ENCODE measurements at places on chromosomes 7 and 10.

DNA sequence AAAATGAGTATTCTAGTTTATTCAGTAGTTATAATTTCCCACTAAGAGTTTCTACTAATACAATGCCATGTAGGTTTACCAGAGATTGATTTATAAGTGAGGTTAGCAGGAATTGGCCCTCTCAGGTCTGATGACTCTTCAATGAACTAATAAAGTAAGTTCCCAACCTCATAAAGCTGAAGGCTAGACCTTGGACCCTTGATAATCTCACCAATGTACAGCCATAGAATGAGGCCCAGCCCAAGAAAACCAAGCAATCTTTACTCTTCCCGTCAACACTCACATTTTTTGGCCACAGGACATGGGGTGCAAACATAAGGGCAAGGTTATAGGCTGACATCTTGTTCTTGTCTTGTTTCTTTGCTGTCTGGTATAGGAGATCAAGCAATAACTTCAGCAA, 33.3 kb downstream of the ARHGAP19 start:
- no peaks in the 10 kb centered on the region for H3K27me3 ChIP-seq
- H3K4me3 ChIP-seq: no peak overlapping the region
- no peak overlapping the region for H3K27ac ChIP-seq
- H3K4me1 ChIP-seq: no peaks in the 10 kb centered on the region
- H3K36me3 ChIP-seq: peaks cover 9% of the 10 kb centered on the region

DNA sequence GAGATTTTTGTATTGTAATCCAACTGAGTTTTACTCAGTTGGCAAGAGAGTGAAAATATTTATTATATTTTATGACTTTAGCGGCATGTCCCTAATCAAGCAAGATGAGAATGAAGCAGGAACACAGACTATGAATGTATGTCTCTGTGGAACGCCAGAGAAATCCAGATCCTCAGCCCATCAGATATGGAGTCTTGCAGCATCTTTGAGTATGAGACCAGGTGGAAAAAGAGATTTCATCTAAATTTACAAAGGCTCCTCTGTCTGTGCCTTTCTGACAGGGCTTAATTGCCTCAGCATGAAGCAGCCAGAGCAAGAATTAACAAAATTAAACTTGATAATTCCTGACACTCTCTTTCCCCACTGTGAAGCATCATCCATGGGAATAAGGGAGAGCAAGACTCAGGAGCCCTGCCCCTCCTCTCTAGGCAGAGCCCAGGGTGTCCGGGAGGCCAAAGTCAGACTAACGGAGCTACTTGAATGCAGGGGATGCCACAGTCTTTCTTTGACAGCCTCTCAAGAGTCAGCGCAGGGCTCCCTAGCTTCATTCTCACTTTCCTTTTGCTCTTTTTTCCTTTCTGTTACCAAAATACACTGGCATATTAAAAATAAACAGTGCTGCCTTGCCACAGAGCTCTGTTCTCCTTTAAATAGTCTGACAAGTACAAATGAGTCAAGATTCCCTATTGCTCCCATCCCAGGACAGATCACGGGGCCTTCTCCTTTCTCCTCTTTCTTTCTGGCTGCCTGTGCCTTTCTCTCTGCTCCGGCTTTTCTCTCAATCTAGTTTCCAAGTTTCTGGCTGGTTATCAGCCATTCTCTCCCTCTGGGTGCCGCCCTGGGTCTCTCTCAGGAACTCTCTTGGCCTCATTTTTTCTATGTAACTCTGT, 132.2 kb upstream of the INHBA start:
- no peak overlapping the region for H3K27ac ChIP-seq
- no peak for DNase-seq

DNA sequence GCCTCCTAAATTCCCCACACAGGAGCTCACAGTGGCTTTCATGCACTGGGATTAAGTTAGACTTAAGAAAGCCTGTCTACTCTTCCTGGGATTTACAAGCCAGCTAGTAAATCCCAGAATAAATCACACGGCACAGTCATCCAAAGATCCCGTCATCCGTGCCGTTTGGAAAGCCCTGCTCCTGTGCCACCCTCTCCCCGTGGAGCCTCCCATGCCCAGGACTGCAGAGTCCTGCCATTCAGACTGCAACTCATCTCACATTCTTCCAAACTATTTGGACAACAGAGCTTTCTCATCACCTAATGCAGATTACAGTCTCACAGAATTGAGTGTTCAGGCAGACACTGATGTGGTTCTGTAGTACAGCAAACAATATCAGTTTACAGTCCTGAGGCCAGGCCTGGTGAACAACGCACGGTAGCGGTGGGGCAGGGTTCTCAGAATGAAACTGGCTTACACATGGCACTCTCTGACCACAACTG, 166.5 kb downstream of the EGFR start:
- no peak overlapping the region for H3K27ac ChIP-seq
- DNase-seq: no peak
- no peaks in the 10 kb centered on the region for H3K36me3 ChIP-seq
- no peaks in the 10 kb centered on the region for H3K4me1 ChIP-seq

GRCh38 chr7:83524277-83525075, 124.5 kb downstream of the SEMA3E start:
- H3K4me3 ChIP-seq: no peak overlapping the region
- no peaks in the 10 kb centered on the region for H3K4me1 ChIP-seq
- no peak for DNase-seq
- no peak overlapping the region for H3K27ac ChIP-seq
- no peaks in the 10 kb centered on the region for H3K27me3 ChIP-seq

- H3K4me3 ChIP-seq: no peak overlapping the region
- H3K27me3 ChIP-seq: no peaks in the 10 kb centered on the region
- H3K4me1 ChIP-seq: peaks cover 10% of the 10 kb centered on the region
- H3K36me3 ChIP-seq: no peaks in the 10 kb centered on the region
Observed at GRCh38 chr7:7921830-7922229, 46.8 kb upstream of the GLCCI1 start.

- H3K27me3 ChIP-seq: peaks cover 3% of the 10 kb centered on the region
- no peaks in the 10 kb centered on the region for H3K36me3 ChIP-seq
- no peak overlapping the region for H3K4me3 ChIP-seq
- DNase-seq: no peak
Observed at GRCh38 chr7:141960687-141961422, 12.7 kb downstream of the TAS2R38 start.

- H3K27me3 ChIP-seq: peaks cover 4% of the 10 kb centered on the region
- no peak for DNase-seq
- peaks cover 5% of the 10 kb centered on the region for H3K4me1 ChIP-seq
- H3K4me3 ChIP-seq: no peak overlapping the region
- H3K27ac ChIP-seq: no peak overlapping the region
Observed at GRCh38 chr7:112080441-112080840, 125.8 kb downstream of the DOCK4 start.

- H3K36me3 ChIP-seq: no peaks in the 10 kb centered on the region
- H3K27ac ChIP-seq: no peak overlapping the region
- no peaks in the 10 kb centered on the region for H3K4me1 ChIP-seq
Observed at GRCh38 chr7:93926800-93927199, 5.3 kb downstream of the GNG11 start.

DNA sequence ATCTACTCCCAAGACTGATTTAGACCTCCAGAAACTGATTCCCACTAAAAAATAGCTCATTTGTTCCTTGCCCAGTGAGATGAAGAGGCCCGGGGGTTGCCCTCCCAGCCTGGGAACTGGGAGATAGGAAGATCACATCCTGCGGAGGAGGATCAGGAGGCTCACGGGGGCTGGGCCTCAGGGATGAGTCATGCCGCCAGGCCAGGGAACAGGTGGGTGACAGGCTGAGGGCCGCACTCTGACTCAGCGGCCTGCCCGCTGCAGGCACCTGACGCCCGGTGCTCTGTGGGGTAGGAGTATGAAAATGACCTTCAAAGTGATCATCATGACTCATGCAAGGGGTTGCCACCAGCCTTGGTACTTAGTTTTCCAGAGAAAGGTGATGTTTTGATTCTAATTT, 104.5 kb upstream of the ZPBP start:
- H3K27ac ChIP-seq: no peak overlapping the region
- no peak overlapping the region for H3K4me3 ChIP-seq
- no peaks in the 10 kb centered on the region for H3K27me3 ChIP-seq
- H3K4me1 ChIP-seq: peaks cover 3% of the 10 kb centered on the region
- no peaks in the 10 kb centered on the region for H3K36me3 ChIP-seq

GRCh38 chr10:9302140-9302746, 1247.8 kb downstream of the GATA3 start:
- peak; percentile 28 for DNase-seq
- H3K4me3 ChIP-seq: no peak overlapping the region

DNA sequence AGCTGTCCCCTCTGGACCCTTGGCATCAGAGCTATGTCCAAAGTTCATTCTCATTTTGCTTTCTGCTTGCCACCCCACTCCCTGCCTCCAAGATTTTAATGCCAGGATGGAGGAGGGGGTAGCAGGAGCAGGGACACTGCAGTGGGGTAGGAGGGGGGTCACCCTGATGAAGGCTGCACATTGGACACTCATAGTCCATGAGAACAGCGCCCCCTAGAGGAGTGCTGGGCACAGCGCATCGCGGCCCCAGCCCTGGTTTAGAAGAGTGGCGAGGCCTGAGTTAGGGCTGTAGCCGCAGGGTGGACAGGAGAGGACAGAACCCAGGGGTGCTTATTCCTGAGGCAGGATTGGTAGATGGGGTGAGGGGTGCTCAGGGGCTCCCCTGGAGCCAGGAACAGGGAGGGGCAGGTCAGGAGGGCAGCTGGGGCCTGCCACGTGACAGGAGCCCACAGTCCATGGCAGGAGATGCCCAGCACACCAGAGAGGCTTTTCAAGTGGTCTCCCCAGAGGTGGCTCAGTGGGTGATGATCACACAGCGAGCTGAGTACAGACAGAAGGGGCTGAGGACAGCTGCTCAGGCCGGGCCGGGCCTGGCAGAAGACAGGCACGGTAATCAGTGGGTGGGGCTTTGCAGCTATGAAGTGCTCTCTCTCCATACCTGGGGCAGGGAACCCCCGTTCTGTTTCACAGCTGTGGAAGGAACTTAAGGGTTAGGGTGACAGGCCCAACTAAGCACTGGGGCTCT, 71.4 kb downstream of the NEURL1 start:
- H3K4me1 ChIP-seq: no peaks in the 10 kb centered on the region
- H3K27ac ChIP-seq: no peak overlapping the region
- H3K36me3 ChIP-seq: no peaks in the 10 kb centered on the region

GRCh38 chr7:129969881-129970446, 17.2 kb upstream of the UBE2H start:
- no peak for DNase-seq
- H3K36me3 ChIP-seq: no peaks in the 10 kb centered on the region
- H3K27me3 ChIP-seq: no peaks in the 10 kb centered on the region
- H3K4me1 ChIP-seq: no peaks in the 10 kb centered on the region
- H3K4me3 ChIP-seq: no peak overlapping the region

DNA sequence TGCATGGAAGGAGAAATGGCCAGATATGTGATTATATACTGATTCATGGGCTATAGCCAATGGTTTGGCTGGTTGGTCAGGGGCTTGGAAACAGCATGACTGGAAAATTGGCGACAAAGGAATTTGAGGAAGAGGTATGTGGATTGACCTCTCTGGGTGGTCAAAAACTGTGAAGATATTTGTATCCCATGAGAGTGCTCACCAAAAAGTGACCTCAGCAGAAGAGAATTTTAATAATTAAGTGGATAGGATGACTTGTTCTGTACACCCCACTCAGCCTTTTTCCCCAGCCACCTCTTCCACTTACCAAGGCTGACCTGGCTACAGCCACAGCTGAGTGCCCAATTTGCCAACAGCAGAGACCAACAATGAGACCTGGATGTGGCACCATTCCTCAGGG, 146.7 kb downstream of the GPR37 start:
- H3K27ac ChIP-seq: no peak overlapping the region
- DNase-seq: no peak
- no peaks in the 10 kb centered on the region for H3K4me1 ChIP-seq
- no peaks in the 10 kb centered on the region for H3K36me3 ChIP-seq

- no peaks in the 10 kb centered on the region for H3K36me3 ChIP-seq
- peak overlapping the region; percentile 53 for H3K4me3 ChIP-seq
- peaks cover 11% of the 10 kb centered on the region for H3K4me1 ChIP-seq
- H3K27ac ChIP-seq: peak overlapping the region; percentile 82
Observed at GRCh38 chr10:45580371-45581215, 92.0 kb downstream of the ZFAND4 start.

GRCh38 chr7:157253850-157254249, 83.0 kb upstream of the DNAJB6 start:
- no peak overlapping the region for H3K4me3 ChIP-seq
- no peak overlapping the region for H3K27ac ChIP-seq
- peaks cover 4% of the 10 kb centered on the region for H3K36me3 ChIP-seq
- H3K27me3 ChIP-seq: no peaks in the 10 kb centered on the region

- no peak for DNase-seq
- no peak overlapping the region for H3K4me3 ChIP-seq
- no peaks in the 10 kb centered on the region for H3K4me1 ChIP-seq
Observed at GRCh38 chr7:79790656-79791262, 337.3 kb upstream of the MAGI2 start.

- no peaks in the 10 kb centered on the region for H3K27me3 ChIP-seq
- no peak for DNase-seq
- no peak overlapping the region for H3K27ac ChIP-seq
Observed at GRCh38 chr10:45592926-45593325, 79.6 kb downstream of the ZFAND4 start.

- DNase-seq: no peak
- H3K4me1 ChIP-seq: peaks cover 12% of the 10 kb centered on the region
- no peaks in the 10 kb centered on the region for H3K27me3 ChIP-seq
- H3K4me3 ChIP-seq: no peak overlapping the region
- no peak overlapping the region for H3K27ac ChIP-seq
- peaks cover 10% of the 10 kb centered on the region for H3K36me3 ChIP-seq
Observed at GRCh38 chr10:118031351-118032075, 15.2 kb downstream of the RAB11FIP2 start.

DNA sequence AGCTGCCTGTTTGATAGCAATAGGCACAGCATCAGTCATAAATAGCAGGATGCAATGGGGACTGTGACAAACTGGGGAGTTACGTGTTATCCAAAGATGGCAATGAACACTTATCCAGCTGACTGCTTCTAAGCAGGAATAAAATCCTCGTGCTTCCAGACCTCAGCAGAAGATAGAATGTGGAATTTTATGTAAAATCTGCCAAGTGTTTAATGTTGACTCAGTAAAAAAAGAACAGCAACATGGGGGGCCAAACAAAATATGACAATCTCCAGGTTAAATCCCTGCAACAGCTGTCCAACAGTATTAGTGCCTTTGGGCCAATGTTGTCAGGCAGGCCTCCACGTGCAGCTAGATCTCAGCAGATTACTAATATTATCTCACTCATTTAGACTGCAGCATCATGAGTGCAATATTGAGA, 127.3 kb downstream of the SEMA3C start:
- H3K4me1 ChIP-seq: no peaks in the 10 kb centered on the region
- no peaks in the 10 kb centered on the region for H3K36me3 ChIP-seq
- DNase-seq: no peak
- no peaks in the 10 kb centered on the region for H3K27me3 ChIP-seq

DNA sequence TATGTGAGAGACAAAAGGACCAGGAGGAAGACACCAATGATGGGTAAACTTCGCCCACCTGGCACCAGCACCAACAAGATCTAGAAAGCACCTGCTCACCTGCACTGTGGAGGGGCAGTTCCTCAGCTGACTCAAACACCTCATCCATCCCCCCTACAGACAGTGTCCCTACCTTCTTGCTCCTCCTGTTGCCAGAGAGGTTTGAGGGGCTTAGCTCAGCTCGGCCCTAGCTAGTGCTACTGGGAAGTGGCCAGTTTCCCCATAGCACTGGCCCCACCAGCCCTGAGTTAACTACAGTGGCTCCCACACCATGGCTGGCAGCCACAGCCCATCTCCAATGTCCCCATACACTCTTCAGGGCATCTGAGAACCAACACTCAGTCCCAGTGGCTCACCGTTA, 70.8 kb downstream of the GRID1 start:
- DNase-seq: no peak

GRCh38 chr7:12868027-12868426, 180.6 kb downstream of the ARL4A start:
- peaks cover 16% of the 10 kb centered on the region for H3K27me3 ChIP-seq
- no peak overlapping the region for H3K27ac ChIP-seq
- no peaks in the 10 kb centered on the region for H3K4me1 ChIP-seq
- H3K4me3 ChIP-seq: no peak overlapping the region
- no peaks in the 10 kb centered on the region for H3K36me3 ChIP-seq
